ENCODE measurements at places on chromosomes 5 and 9.

DNA sequence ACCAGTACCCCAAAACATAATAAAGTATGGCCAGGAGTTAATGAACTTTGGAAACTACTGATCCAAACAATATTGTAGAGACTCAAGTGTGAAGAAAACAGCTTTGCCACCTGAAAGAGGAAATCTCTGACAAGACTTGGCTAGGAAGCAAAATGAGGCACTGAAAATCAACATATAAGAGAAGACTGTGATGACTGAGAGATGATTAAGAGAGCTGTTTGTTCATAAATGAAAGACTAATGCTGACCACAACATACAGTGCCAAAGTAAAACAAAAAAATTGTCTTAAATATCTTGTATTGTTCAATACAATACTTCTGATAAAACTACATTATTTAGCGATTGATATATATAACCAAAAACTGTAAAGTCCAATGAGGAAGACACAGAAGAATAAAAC is 7.2 kb downstream of the RC3H2 start:
- DNase-seq = no peak

GRCh38 chr5:159735036-159735435 is 181.2 kb upstream of the ADRA1B start:
- no peak for DNase-seq

GRCh38 chr5:5009240-5009639 is 130.9 kb upstream of the ADAMTS16 start:
- no peak for DNase-seq

GRCh38 chr5:2756211-2757152 is 5.0 kb upstream of the IRX2 start:
- DNase-seq = no peak

GRCh38 chr9:125586172-125586511 is 120.9 kb downstream of the MAPKAP1 start:
- no peak for DNase-seq

- no peak for DNase-seq
Measured at GRCh38 chr5:111582451-111582850, 70.1 kb upstream of the STARD4 start.

- no peak for DNase-seq
Measured at GRCh38 chr5:38249301-38249700, 9.1 kb upstream of the EGFLAM start.

GRCh38 chr5:148005788-148006520 is 57.8 kb upstream of the SPINK5 start:
- no peak for DNase-seq

GRCh38 chr5:20020247-20020646 is 32.2 kb upstream of the CDH18 start:
- no peak for DNase-seq

DNA sequence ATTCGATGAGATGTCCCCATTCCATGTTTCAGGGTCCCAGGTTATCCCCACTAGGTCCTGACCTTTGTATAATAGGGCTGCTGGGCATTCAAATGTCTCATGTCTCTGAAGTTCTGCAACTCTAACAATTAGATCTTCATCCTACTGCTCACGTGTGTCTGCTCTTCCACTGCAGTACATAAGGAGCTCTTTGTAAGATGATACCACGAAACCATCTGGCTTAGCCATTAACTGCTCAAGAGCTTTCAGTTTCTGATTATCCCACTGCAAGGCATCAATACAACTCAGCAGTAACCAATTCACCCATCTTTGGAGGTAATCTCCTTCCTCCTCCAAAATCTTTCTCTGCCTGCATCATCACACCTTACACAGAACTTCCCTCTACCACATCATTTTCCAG is 49.9 kb upstream of the PPP2CA start:
- no peak for DNase-seq

Measured in fibroblast of gingiva (primary cell).